Chondrocyte (in vitro differentiated cells): ENCODE measurements at places on chromosomes 2 and 18.

DNA sequence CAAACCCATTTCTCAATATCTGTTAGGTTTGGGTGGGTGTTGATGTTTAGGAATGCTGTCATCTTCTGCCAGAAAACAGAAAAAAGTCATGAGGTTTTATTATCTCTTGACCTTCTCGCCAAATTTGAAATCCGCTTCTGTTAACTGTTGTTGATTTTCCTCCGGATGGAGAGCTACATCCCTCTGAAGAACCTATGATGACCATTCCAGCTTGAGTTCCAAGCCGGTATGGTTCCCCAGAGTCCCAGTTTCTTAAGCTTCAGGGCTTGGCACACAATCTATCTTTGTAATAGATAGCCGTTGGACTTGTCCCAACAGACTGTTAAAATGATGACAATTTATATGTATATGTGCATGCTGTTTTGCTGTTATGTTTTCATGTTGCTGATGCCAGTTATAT is 1201.0 kb downstream of the LRP1B start:
- DNase-seq = no peak

- no peak for DNase-seq
Observed at GRCh38 chr18:50853863-50854271, 25.1 kb upstream of the ME2 start.

- DNase-seq = no peak
Observed at GRCh38 chr2:44972771-44973535, 31.5 kb downstream of the SIX3 start.

DNA sequence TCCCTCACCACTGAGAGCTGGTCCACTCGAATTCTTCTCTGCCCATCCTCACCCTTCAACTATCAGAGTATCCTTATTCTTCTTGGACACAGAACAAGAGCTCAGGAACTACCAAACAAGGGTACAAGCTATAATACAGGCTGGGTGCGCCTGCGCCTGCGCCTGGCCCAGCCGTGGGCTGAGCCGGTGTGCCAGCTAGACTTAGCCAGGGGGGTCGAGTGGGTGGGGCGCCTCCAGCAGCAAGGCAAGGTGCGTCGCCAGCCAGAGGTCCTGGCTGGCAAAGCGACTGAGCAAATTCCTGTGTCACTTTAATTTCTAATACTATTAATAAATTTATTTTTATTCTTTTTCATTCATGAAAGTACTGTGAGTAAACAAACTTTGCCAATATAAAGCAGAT is 1072.6 kb upstream of the PIK3C3 start:
- DNase-seq = peak; percentile 48

DNA sequence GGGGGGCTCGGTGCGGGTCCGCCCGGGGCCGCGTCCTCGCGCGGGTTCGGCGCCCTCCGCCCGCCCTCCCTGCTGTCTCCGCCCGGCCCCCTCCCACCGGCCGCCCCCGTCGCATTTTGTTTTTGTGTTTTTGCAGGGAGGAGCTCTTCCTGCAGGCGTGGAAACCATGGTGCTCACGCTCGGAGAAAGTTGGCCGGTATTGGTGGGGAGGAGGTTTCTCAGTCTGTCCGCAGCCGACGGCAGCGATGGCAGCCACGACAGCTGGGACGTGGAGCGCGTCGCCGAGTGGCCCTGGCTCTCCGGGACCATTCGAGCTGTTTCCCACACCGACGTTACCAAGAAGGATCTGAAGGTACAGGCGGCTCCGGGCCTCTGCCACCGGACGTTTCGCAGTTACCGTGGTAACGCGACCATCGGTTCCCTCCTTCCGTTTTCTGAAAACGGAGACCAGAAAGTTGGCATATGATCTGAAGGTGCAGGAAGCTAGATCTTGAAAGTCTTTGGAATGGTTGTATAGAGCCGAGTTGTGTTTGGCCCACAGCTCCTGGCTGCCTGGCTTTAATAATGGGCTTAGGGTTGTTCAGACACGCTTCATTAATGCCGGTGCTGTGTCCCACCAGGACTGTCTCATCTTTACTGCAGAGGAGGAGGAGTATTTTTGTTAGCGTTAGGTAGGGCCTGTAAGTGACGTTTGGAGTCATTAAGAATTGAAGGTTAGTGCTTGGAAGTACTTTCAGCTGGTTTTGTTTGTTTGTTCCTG is 891 bp downstream of the KDM3A start:
- DNase-seq = no peak

GRCh38 chr18:34001376-34001775 is 223.3 kb downstream of the NOL4 start:
- no peak for DNase-seq

- DNase-seq = no peak
Observed at GRCh38 chr18:51881394-51881793, 458.6 kb upstream of the DCC start.

- no peak for DNase-seq
Observed at GRCh38 chr2:220002699-220003098, 375.3 kb downstream of the SLC4A3 start.

DNA sequence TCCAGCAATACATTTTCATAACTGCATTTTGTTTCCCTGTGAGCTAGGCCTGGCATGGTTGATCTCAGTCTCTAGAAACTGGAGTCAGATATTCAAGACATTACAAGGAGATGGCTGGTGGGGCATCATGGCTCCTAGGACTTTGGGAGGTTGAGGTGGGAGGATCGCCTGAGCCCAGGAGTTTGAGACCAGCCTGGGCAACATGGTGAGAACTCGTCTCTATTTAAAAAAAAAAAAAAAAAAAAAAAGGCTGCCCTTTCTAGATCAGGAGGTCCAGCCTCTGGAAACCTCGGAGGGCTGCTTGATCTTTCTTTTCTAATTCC is 362 bp upstream of the VAMP8 start:
- no peak for DNase-seq

- DNase-seq = no peak
Observed at GRCh38 chr18:76195601-76196000, 299.4 kb downstream of the ZNF516 start.

- no peak for DNase-seq
Observed at GRCh38 chr2:238418196-238418998, 8.3 kb upstream of the ASB1 start.

DNA sequence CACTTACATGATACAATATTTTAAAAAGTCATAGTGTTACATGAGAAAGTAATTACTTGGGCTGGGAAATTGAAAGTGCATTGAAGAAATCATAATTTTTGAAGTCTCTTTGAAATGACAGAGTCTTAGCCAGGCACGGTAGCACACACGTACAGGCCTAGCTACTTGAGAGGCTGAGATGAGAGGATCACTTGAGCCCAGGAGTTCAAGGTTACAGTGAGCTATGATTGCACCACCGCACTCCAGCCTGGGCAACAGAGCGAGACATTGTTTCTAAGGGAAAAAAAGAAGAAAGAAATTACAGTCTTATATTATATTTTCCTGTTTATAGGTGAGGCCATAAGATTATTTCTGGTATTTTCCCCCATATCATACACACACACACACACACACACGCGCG is 9.2 kb upstream of the IAH1 start:
- DNase-seq = no peak

DNA sequence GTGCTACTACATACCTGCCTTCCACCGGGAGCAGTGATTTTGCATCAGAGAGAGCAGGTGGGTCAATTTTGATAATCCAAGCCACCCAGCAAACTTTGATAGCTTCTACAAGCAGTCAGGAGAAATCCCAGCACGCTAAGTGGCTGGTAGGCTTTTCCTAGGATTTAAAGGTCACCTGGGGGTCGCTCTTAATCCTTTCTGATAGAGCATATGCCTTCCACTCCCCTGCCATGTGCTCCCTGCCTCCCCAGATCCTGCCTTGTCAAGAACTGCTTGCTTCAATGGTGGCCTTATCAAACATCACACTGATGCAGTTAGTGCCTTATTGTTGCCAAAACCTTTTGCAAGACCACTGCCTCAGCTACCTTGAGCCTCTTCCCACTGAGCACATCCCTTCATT is 462.3 kb upstream of the MEX3C start:
- DNase-seq = no peak

DNA sequence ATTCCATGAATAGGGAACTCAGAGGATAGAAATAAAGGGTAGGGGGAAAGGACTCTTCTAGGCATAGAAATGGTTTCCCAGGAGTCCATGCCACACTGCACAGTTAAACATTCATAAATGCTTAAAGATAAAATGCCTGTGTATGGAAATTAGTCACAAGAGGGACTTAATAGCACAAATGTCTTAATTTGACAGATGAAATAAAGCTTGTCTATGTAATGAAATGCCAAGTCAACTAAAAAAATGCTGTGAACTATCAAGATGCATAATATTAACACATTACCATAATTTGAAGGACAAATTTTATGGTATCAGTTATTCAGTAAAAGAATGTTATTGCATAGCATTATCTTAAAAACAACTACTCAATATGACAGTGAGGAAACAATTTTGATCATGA is 553.2 kb upstream of the NETO1 start:
- DNase-seq = no peak

- DNase-seq = no peak
Observed at GRCh38 chr18:36650906-36651305, 177.9 kb downstream of the TPGS2 start.

- DNase-seq = no peak
Observed at GRCh38 chr2:27724905-27725701, 46.4 kb upstream of the MRPL33 start.

DNA sequence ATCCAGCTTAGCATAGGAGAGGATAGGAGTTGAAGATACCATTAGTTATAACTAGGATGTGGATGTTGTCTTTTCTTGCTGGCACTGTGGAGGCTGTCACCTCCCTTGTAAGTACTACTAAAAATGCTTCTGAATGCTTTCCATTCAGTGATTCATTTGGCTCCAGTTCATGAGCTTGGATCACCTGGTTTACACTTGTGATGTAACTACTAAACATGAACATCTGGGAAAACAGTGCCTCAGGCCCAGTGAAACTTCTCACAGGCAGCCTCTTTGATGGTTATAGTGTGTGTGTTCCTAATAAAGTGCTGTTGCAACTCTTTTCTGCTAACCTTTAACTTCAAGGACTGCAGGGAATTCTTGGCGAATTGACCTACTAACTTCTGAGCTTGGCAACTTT is 13.0 kb upstream of the SLC9A2 start:
- no peak for DNase-seq

DNA sequence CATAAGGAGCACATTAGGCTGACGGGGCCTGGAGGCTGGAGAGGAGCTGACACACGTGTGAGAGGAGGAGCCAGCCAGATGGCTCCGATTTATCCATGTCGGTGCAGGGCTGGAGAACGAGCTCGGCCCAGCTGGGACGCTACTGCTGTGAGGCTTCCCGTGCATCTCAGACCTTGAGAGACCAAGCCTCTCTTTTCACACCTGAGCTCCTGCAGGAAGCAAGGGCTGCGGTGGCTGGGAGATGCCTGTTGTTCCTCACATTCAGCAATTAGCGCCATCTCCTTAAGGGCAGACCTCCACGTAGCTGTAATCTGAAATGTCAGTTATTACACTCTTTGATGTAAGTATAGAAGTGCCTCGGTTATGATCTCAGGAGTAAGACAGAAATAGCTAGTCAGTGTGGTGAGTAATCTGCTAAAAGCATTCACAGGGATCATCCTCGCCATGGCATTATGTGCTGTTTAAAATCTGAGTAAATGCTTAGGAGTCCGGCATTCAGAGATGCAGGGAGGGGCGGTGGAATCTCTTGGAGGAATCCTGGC is 107.9 kb downstream of the PRKCE start:
- no peak for DNase-seq

GRCh38 chr2:221134718-221135117 is 437.4 kb downstream of the EPHA4 start:
- no peak for DNase-seq

DNA sequence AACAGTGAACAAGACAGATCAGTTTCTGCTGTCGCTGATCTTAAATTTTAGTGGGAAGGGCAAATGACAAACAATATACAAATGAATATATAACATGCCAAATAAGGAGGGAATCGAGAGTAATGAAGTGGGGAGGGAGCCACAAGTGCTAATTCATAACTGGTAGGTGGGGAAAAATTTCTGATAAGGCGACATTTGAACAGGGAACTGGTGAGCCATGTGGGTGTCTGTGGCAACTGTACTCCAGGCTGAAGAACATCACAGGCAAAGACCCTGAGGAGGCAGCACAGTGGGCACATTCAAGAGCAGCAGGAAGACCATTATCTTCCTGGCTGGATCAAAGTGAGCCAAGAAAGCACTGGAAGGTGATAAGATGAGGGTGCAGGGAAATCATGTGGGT is 51.6 kb upstream of the CD28 start:
- no peak for DNase-seq

GRCh38 chr2:219028141-219028540 is 13.2 kb downstream of the CFAP65 start:
- no peak for DNase-seq

DNA sequence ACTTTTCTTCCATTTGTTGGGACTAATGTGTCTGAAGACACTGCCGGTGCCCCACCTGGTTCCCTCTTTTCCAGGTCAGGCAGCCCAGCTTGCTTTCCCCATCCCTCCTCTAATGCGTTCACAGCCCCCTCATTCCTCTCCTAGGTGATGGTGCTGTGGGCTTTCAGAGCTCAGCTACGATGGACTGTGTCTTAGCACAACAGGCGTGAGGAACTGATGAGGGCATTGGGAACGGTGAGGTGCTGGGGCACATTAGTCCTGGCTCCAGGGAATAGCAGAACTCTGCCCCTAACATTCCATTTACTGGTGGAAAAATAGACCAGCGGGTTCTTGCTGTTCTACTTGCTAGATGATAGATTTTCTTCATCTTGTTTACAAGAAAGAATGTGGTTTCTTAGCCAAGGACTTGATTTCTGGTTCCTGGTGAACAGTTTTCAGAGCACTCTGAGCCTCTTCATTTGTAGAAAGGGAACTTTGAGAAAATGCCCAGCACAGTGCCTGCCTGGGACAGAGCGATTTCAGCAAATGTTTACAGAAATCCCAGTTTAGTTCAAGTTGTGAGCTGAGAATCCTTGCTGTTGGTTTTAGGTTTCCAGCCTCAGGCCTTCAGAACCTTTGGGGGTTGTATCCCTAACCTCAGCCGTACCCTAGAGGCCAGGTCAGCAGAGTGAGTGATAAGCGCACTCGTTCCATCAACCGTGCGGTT is 42.5 kb downstream of the LDLRAD4 start:
- DNase-seq = peak; percentile 24

GRCh38 chr2:127680706-127681287 is 5.5 kb upstream of the LIMS2 start:
- no peak for DNase-seq

GRCh38 chr2:11094021-11094810 is 61.1 kb upstream of the SLC66A3 start:
- DNase-seq = no peak

DNA sequence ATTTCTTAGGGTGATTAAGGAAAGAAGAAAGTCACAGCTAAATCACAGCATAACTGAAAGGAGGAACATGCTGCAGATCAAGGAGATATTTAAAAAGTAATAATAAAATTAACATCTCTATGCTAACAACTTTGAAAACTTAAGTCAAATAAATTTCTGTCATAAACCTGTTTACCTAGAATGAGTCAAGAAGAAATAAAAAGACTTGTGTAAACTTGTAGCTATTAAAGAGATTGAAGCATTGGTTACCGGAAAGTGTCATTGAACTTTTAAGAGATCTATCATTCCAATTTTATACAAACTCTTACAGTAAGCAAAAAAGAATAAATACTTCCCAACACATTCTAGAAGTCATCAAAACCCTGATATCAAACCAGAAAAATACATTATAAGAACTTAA is 520.1 kb upstream of the SYT4 start:
- DNase-seq = no peak

- no peak for DNase-seq
Observed at GRCh38 chr2:229725716-229726574, 11.6 kb upstream of the DNER start.
